ENCODE measurements at places on chromosomes 3 and 15. TPM values are rescaled to one million over a fixed set of nuclear protein-coding genes. Genes with fewer than 3 reads are reported as not detected.

DNA sequence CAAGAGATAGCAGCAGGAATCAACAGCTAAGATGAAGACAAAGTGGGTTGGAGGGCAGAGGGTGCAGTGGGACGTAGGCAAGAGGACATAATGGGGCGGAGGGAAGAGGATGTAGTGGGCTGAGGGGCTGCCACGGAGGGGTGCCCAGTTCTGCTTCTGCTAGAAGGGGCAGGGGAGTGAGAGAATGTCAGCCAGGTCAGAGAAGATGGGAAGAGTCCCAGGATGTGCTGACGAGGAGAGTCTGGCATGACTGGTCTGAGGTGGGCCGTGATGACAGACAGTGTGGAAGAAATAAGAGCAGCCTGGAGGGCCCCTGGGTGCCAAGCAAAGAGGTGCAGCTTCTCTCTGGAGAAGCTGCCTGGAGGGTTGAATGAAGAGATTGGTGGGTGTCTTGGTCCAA lies 4.0 kb downstream of the SPSB4 start:
- DNase-seq = no peak

DNA sequence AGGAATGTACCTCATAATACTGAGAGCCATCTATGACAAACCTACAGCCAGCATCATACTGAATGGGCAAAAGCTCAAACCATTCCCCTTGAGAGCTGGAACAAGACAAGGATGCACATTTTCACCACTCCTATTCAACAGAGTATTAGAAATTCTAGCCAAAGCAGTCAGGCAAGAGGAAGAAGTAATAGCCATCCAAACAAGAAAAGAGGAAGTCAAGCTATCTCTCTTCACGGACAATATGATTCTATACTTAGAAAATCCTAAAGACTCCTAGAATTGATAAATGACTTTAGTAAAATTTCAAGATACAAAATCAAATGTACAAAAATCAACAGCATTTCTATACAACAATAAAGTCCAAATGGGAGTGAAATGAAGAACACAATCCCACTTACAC lies 30.2 kb downstream of the OCA2 start:
- DNase-seq = no peak

DNA sequence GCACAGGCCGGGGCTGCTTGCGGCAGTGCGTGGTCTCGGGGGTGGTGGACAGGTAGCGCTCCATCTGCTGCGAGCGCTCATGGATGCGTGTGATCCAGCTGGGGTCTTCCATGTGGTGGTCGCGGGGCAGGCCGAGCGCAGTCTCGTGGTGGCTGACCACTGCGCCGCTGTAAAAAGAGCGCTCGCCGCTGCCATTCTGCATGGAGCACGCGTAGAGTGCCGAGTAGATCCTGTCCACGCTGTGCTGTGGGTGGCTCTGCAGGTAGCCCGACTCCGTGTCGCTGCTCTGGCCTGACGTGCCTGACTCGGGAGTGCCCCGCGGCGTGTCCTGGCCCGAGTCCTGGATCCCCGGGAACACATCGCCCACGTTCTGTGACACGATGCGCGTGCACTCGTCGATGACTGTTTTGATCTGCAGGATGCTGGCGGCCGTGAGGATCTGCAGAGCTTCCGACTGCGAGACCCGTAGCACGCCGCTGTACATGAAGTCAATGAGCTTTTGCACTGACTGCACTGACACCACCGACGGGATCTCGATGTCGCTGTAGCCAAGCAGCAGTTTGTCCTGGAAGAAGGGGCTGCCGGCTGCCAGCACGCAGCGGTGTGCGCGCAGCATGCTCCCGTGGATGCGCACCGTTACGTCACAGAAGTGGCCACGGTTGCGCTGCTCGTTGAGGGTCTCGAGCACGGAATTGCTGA lies 57.4 kb downstream of the TIGIT start:
- DNase-seq = no peak

- DNase-seq = no peak
These were observed 54.8 kb downstream of the DPH6 start for GRCh38 chr15:35491173-35491572.

- DNase-seq = no peak
These were observed 179.9 kb downstream of the RYR3 start for GRCh38 chr15:33490703-33491102.

GRCh38 chr3:72306800-72307341 lies 521.9 kb upstream of the PROK2 start:
- no peak for DNase-seq

DNA sequence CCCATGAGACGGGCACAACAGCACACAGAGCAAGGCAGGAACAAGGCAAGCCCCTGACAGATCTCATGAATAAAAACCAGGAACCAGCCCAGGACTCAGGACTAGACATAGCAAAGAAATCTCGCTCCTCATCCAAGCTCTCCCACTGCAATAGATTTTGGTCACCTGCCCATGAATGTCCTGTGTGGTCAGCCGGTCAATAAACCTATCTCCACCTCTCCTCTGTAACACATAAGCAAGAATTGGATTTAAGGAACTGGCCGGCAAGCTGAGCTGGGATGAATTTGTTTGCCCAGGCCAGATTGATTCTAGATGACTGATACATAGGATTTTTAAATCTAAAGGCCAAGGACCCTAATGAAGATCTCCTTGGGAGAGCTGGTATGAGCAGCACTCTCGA lies 46.3 kb upstream of the SMAD3 start:
- DNase-seq = no peak

DNA sequence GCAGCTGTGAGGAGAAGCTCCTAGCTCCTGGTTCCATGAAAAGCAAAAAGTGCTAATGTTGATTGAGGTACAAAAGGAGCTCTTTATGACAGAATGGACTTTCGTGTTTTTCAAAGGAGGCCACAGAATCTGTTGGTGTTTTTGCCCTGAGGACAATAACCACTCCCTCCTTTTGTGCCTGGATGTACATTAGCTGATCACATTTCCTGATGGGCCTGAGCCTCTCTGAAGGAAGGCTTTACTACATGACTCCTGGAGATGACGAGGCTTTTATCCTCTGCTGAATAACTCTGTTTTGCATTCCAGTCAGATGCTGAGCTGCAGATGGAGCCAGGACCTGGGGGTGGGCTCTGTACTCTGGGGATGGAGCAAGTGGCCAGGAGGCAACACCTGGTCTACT lies 301.9 kb downstream of the CACNA2D3 start:
- DNase-seq = no peak

DNA sequence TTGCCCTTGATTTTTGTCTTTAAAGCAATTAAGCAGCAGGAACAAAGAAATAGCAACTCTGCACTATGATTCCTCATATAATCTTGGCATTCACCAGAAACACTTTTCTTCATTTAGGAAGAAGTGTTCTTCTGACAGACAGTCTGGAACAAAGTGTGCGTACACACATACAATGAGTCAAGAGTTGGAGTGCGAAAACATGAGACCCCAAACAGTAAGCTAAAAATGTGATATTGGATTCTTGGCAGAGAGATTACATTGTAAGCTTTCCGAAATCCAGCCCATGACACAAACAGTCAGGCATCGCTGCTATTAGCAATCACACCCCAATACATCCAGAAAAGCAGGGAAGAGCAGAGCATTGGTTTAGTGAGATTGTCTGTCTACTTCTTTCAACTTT lies 306.7 kb upstream of the TBC1D5 start:
- no peak for DNase-seq

Gene THAP10
- 0.87 TPM for total RNA-seq

Gene NECTIN3
- total RNA-seq = 33.3 TPM

Gene POU1F1
- not detected for total RNA-seq

Gene THRB
- total RNA-seq = under 0.01 TPM

Gene LEKR1
- total RNA-seq = 0.60 TPM

Gene HDC
- total RNA-seq = not detected
